ENCODE measurements at places on chromosomes 6 and 20.

DNA sequence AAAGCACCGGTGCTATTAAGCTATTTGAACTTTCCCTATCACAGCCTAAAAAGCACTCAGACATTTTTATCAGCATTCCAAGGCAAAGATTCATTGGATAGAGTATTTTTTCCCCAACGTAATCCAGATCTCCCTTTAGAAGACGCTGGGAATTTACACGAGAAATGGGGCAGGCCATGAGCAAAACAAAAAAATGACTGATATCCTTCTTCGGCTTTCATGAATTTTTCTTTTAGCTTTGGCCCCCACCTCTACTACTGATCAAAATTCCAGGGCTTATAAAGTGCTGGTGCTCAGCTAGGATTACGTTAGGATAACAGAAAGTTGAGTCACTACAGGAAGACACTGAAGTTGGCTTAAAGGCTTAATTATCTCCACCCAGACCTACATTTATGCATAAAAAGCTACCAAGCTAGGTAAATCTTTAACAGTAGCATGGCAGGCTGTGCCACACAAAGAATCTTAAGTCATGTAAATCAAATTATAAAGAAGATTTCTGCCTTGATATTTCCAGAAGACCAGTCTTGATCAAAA is 418.5 kb upstream of the BTBD3 start:
- DNase-seq = no peak

DNA sequence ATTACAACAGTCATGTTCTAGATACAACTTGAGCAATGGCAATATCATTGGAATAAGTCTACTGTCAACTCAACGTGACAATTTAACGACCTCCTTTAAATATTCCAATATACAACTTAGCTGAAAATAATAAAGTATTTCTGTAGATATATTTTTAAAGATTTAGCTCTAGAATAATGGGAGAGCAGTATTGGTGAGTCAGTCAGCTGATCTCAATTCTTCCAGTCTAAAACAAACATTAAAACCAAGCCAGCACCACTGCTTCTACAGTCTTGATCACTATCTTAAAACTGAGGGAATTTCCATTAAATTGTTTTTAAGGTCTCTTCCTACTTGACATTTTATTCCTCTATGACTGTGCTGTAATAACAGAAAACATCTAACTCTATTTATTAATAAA is 38.2 kb downstream of the NOL7 start:
- no peak for DNase-seq

- no peak for DNase-seq
These were observed 5.6 kb downstream of the SLC17A5 start for GRCh38 chr6:73648166-73648565.

DNA sequence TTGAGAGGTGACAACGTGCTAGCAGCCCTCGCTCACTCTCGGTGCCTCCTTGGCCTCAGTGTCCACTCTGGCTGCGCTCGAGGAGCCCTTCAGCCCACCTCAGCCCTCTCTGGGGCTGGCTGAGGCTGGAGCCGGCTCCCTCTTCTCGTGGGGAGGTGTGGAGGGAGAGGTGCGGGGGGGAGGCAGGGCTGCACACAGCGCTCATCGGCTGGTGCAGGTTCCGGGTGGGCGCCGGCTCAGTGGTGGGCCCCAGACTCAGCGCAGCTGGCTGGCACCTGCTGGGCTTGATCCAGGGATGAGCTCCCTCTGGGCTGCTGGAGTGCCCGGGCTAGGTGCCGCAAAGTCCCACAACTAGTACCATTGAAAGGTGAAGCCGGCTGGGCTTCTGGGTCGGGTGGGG is 957.8 kb upstream of the GJE1 start:
- DNase-seq = no peak

- no peak for DNase-seq
These were observed 3.0 kb upstream of the SRXN1 start for GRCh38 chr20:655726-656624.

Measured in nephron progenitor cell (in vitro differentiated cells).